ENCODE measurements at places on chromosomes 13 and 19.

DNA sequence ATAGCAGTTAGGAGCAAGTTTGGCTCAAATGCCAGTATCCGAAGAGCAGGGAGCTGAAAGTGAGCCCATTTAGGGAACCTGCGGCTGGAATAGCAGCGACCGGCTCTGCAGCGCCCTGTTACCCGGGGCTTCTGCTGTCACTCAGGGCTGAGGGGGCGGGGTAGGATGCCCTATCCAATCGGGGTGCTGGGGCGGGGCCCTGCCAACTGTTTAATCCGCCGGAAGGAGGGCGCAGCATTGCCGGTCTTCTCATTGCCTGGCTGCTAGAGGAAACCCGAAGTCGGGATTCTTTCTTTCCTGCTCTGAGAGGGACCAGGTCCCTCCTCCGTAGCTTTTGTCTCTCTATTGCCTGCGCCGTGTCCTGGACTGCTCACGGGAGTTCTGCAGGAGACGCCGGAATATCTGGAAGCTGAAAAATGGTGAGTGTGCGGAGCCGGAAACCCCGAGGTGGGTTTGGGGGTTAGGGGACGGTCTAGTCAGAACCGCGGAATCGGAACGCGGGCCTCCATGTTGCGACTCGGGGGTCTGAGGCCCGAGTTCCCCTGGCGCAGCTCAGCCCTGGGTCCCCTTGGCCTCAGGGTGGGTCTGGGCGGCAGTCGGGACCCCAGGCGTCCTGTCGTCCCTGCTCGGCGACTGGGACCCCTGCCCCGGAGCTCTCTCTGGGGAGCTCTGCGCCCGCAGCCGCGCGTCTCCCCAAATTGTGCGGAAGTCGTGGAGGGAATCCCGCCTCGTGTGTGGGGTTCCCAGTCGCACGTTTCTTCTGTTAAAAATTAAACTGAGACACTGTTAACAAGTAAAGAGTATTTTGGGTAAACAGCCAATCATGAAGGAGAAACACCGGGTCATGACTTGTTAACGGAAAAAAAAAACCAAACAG lies 22.8 kb downstream of the ZNF763 start:
- DNase-seq, result peak; percentile 95

DNA sequence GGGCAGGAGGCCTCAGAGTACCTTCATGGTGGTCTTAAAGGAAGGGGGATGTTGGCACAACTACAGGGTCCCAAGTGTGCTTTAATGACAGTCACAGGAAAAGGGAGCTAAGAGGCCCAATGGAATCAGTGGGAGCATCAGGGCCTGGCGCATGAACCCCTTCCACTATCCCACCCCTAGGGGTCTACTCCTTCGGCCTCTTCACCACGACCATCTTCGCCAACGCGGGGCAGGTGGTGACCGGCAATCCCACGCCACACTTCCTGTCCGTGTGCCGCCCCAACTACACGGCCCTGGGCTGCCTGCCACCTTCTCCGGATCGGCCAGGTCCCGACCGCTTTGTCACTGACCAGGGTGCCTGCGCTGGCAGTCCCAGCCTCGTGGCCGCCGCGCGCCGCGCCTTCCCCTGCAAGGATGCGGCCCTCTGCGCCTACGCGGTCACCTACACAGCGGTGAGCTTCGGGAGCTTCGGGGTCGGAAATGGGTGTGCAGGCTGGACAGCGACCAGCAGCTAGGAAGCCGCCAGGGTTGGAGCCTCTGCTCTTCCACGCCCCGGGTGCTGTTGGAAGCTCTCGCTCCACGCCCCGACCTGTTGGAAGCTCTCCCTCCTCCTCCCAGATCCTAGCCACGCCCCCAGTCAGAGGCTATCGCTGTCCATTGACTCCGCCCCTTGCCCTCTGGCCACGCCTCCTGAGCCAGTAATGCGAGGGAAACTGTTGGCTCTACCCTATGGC lies 6.0 kb downstream of the PLPPR2 start:
- no peak for DNase-seq

GRCh38 chr13:52004511-52005170 lies 6.6 kb downstream of the ATP7B start:
- DNase-seq, result no peak

DNA sequence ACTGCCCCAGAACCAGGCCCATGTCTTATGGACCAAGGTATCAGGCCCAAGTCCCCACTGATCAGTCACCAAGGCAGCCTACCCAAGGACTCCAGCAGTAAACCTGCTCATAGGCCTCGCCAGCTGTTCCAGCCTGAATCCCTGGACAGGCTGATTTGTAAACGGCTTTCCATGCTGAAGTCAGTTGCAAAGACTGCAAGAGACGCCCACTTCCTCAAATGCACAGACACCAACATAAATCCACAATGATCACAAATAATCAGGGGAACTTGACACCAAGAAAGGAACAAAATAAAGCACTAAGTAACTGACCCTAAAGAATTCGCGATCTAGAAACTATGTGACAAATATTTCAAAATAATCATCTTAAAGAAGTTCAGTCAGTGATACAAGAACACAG lies 75.2 kb downstream of the RXFP2 start:
- no peak for DNase-seq

DNA sequence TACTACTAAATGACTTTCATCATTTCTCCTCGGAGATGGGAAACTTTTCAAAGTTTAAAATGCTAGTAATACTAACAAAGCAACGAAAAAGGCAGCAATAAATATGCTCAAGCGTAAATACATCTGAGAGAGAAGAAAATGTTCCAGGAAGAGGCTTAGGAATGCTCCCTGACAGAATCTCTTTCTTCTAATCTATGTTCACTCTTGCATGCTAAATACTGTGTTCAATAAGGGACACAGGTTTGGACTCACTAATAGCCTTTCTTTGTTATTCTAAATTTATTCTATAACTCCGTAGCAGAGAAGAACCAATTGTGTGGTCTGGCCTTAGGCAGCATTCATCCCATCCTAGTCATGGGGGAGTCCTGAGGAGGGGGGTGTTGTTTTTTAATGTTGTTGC lies 823.0 kb downstream of the PCDH9 start:
- no peak for DNase-seq

DNA sequence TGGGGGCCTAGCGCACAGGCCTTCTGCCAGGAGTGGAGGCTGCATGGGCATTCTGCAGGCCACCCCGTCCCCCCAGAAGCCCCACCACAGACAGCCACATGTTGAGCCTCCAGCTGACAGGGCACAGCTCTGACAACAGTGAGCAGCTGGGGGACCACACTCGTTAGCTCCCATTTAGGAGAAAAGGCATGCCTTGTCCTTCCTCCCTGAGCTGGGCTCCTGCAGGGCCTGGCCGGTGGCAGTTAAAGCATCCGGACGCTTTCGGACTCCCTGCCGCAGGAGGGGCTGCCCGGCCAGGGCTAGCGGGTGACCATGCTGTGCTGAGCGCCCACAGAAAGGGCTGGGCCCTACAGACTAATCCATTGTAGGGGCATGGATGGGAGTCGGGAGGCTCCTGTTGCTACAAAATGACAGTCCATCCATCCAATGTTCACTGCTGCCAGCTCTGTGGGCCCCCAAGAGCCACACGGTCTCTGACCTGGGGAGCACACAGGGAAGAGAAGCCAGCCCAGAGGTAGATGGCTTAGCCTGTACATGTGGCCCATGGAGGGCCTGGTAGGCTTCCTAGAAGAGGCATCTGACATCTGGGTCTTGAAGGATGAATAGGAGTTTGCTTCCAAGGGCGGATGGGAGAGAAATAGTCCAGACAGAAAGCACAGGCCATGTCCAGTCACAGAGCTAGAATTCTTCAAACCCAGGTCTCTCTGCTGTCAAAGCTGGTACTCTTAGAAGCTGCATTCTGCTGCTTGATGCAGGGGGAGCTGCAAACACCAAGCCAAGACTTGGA lies 116.5 kb upstream of the VSTM2B start:
- DNase-seq, result no peak

GRCh38 chr19:43739439-43740235 lies 15.1 kb downstream of the SMG9 start:
- no peak for DNase-seq

- DNase-seq, result peak; percentile 35
Measured at GRCh38 chr13:101144808-101145419, 271.4 kb downstream of the NALCN start.

- DNase-seq, result no peak
Measured at GRCh38 chr13:74633734-74634133, 499.5 kb upstream of the KLF12 start.

DNA sequence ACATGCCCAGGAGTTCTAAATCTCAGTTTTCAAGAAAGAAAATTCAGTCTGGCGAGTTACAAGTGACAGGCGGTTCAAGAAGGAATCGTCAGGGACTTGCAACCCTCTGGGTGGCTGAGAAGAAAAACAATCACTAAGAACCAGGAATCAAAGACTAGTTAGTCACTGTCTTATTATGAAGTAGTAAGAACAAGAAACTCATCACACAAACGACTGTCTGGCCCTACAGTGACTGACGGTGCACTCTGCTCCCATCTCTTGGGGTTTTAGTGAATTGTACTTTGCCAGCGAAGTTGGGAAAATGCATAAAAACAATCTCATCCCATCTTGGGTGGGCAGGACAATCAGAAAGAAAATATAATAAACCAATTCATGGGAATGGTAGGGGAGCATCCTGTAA lies 63.7 kb upstream of the SACS start:
- no peak for DNase-seq

Data from NCI-H1105 treated with DMSO at 0.1 percent for 48 hours (cell line).